Activated gamma-delta T cell treated with Interleukin-2 at 50 U/mL for 16 hours (primary cell): ENCODE measurements at places on chromosomes 13 and 19.

DNA sequence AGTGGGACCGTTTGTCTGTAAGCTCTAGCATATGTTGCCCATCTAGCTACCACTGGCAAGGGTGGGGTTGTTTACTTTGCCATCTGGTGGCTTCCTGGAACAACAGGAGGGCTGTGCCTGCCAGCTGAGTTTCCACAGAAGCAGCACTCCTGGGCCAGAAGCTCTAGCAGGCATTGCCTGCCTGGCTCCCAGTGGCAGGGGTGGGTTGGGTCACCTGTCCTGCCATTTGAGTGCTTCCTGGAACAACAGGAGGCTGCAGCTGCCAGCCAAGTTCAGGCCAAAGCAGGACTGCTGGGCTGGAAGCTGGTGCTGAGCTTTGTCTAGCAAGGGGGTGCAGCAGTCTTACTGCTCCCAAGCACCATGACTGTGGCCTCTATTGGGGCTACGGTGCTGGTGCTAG is 239.7 kb downstream of the MTUS2 start:
- no peak for DNase-seq

DNA sequence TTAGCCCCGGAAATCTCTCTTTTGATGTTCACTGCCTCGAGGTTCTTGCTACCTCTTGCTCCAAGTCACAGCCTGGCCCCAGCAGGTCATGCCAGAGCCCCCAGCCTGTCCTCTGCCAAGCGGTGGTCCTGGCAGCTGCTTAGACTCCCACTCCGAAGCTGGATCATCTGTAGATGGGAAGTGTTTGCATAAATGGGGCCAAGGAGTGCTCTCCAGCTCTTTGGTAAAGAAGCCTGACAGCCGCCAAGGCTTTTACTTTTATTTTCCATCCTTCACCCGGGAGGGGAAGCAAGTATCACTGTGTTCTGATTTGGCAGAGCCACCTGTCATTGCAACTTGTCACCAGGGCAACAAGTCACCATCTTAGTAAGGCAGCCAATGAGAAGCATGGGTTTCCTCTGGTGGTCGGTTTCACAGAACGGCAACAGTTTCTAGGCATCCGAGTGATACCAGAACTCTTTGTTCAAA is 10.6 kb upstream of the RETN start:
- DNase-seq = no peak

- DNase-seq = no peak
Measured at GRCh38 chr19:45529420-45529785, 22.1 kb downstream of the VASP start.

DNA sequence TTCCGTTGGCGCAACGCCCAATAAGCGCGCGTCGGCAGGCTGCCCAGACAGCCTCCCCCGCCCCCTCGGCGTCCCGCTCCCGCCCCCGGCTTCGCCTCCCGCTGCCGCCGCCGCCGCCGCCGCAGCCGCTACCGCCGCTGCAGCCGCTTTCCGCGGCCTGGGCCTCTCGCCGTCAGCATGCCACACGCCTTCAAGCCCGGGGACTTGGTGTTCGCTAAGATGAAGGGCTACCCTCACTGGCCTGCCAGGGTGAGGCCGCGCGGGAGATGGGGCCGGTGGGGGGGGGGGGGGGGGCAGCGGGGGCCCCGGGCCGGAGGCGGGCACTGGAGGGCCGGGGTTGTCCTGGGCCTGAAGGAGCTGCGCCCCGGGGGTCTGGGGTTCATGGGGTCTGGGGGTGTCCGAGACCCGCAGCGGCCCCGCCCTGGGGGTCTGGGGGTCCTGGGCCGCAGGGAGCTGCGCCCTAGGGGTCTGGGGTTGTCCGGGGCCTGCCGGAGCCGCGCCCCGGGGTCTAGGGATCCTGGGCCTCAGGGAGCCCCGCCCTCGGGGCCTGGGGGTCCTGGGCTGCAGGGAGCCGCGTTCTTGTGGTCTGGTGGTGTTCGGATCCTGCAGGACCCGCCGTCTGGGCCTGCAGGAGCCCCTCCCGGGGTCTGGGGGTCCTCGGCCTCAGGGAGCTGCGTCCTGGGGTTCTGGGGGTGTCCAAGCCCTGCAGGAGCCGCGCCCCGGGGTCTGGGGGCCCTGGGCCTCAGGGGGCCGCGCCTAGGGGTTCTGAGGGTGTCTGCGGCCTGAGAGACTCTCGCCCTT is at the start of gene HDGFL2:
TSS of gene HDGFL2 (plus strand) at position 124 of the 801 bp plus-strand sequence. CDS start at position 178, 54 bp downstream.
- no peak for DNase-seq

DNA sequence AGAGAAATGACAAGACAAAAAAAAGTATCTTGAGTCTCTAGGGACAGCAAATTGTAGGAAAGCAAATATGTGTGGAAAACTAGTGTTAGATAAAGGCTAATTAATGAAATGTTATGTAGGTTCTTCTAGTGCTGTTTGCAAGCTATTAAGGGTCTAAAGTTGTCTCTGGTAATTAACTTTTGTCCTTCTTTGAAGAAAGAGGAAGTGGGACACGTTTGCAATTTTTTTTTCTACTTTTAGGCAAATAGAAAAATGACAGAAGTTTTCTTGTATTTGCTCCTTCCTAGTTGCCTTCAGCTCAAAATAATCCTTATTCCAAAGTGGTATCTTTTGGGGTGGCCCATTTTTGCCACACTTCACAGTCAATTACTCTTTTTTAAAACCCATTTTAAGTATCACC is 1877.7 kb upstream of the PRR20A start:
- DNase-seq = no peak

DNA sequence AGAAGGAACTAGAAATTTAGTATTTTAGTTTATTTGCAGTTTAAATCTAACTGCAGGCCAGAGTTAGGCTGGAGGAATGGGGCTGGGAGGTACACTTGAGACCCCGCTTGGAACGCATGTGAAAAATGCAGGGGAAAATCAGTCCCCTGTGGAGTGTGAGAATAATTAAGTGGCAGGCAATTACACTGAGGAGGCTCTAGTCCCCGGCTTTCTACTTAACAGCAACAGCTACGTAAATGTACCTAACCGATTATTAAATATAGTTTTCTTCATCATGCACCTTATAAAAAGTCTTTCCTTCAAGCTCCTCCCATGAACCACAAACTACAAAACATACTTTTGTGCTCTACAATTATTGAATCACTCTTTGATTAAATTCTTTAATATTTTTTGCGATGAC is 804 bp downstream of the ZNF708 start:
- DNase-seq = no peak
